ENCODE measurements at places on chromosomes 1 and 21. TPM values are rescaled to one million over a fixed set of nuclear protein-coding genes. Genes with fewer than 3 reads are reported as not detected.

DNA sequence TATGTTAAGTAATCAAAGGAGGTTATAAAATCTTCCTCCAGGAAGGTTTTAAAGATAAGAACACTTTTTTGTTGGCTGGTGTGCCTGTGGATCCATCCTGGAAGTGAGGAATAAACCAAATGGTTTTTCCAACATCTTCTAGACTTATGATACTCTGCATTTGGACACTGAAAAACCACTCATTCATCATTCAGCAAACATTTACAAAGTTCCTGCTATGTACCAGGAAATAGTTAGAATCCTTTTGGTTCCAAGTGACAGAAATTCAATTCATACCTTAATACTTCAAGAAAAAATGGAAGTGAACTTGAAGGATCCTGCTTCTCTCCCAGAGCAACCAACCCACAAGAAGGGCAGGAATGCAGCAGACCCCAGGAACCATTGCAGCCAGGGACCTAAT is 39.6 kb upstream of the PIGC start:
- no peak for DNase-seq

DNA sequence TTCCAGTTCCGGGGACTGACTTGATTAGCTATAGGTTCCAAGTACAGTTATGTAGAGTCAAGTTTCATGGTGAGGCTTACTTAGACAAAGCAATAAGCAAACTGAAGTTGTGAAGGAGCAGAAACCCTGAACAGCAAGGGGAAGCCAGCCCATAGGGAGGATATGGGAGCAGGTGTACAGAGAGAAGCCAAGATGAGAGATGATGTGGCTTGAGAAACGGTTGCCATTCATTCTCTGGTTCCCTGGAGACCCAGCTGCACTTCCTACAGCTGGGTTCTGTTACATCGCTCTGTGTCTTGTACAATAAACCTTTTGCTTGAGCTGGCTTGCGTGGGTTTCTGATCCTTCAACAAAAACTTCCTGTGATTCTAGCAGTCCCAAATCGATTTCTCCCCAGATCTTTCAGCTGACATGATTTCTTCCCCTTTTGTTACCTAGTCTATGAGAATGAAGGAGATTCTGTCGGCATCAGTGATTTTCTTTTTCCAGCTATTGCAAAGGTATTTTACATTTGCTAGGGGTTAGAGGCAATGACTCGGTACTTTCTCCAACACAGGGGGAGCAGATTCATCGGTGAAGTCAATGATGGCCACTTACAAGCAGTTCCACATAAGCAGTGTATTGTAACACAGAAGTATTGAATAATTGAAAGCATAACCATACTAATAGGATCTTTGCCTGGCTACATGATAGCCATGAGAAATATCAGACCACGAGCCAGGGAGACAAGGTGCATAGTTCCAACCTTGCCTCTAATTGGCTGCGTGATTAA is 67.3 kb downstream of the URB2 start:
- no peak for DNase-seq

DNA sequence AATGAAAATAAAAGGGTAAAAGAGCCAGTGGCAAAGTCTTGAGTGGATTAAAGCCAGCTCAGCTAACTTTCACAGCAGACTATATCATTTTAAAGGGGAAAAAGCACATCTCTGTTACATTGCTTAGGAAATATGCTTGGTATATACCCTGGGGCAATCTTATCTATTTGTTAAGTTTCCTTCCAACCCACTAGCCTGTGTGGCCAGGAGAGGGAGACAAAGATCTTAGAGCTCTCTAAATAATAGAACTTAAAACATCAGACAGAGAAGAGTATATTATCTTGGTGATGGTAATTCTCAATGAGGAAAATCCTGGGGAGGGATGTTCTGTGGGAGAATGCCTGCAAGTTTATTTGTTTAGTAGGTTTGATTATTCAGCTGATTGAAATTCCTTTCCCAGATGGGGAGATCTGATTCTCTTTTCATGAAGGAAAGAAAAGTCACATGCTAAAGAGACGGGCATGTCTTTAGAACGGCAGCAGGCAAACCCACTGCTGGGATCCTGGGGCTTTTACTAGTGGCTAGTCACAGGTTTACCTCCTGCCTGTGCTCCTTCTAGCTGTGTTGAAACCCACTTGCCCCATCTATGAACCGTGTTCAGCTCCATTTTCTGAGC is 3.6 kb downstream of the KCNE2 start:
- no peak for DNase-seq

ADGRL2 gene
- 5.6 TPM for total RNA-seq
